ENCODE measurements at places on chromosomes 16 and 17.

DNA sequence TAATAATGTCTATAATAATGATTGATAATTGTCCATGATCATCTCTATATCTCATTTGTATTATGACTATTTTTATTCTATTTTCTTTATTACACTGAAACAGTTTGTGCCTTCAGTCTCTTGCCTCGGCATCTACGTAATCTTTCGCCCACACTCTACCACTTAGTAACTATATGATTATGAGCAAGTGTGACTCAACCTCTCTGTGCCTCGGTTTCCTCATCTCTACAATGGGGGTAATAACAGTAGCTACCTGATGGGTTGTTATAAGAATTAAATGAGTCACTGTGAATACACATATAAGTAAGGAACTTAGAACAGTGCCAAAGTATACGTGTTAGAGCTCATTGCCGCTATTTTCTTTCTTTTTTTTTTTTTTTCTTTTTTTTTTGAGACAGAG, 3.7 kb upstream of the SLC16A11 start:
- DNase-seq: peak; percentile 89

DNA sequence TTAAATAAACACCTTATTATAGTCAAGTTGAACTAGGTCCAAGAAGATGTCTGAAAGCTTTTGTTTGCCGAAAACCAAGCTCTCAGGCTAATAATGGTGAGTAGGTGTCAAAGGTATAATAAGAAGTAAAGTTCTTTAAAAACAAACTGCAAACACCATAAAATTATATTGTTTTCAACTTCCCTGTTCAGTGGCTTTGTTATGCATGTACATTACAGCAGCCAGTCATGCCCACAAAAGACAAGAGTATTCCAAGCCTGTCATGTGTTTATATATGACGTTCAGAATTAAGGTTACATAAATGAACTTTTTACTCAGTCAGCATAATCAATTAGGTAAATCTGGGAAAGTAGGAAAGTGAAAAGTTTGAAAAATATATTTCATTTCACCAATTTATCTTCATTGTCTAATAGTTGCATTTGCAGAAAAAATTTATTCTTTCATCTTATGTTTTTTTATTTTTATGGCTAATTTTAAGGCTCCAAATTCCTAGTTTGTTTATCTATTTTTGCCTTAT, 928.7 kb upstream of the SOX9 start:
- DNase-seq: no peak

GRCh38 chr16:67393111-67393787, at the start of gene TPPP3:
TSS of gene TPPP3 (minus strand) at chr16:67393498. CDS start at chr16:67391111, 2,387 bp downstream.
- DNase-seq: peak; percentile 42

- DNase-seq: no peak
Measured at GRCh38 chr16:787978-788398, at the start of gene RPUSD1. TSS of gene RPUSD1 (minus strand) at chr16:788381. CDS start at chr16:787737, 644 bp downstream.
